Stimulated activated CD8-positive, alpha-beta memory T cell treated with anti-CD3 and anti-CD28 coated beads, Interleukin-2, amount 100 ng/mL, for 48 hours (primary cell): ENCODE measurements at places on chromosomes 1 and 21.

DNA sequence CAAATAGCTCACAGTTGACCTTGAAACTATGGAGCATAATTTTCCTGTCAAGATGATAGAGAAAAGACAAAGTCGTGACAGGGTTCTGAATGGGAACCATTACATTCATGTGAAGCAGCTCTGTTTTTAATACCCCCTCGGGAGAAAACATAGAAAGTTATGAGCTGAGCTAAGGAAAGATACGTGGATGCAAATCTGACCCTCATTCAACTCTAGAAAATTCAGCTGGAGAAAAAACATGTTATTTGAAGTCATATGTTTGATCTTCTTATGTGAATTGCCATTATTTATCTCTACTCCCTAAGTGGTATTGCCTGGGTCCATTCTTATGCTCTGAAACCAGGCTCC is 48.0 kb upstream of the LRRC52 start:
- DNase-seq: no peak

GRCh38 chr1:85453640-85454194 is 11.2 kb downstream of the DDAH1 start:
- DNase-seq: no peak

DNA sequence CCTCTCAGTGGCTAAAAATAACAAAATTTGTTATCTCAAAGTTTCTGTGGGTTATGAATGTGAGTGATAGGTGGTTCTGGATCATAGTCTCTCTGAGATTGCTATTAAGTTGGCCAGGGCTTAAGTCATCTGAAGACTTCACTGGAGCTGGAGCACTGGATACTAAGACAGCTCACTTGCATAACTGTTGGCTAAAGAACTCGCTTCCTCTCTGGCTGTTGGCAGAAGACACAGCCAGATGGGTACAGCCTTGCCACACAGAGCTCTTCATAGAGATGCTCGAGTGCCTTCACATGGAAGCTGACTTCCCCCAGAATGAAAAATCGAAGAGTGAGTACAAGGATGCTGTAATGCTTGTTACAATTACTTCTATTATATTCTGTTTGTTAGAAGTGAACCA is 333.8 kb downstream of the ZP4 start:
- no peak for DNase-seq

- DNase-seq: no peak
These were observed 538.6 kb upstream of the ADAMTS5 start for GRCh38 chr21:27505516-27505915.

GRCh38 chr1:19903621-19904020 is 19.8 kb downstream of the PLA2G2E start:
- DNase-seq: no peak

- DNase-seq: no peak
These were observed 112.0 kb downstream of the PDE4B start for GRCh38 chr1:65904681-65905083.

DNA sequence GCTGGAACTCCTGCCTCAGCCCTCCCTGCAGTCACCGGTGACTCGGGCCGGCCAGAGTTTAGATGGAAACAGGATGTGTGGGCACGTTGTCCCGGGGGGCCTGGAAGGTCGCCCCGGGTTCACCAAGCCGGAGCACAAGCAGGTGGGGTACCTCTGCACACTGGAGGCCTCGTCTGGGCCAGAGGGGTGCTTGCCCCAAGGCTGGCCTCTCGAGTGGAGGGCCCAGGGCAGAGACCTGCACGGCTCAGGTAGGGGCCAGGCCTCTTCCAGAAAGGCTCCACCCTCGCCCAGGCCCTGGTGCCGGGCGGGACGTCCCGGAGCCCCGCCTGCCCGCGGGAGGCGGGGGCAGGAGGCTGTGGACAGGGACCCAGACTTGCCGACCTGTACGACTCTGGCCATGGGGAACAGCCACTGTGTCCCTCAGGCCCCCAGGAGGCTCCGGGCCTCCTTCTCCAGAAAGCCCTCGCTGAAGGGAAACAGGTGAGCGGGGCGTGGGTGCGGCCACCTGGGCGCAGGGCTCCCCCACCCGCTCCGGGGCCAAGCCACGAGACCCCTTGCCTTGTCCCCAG is at the start of gene PLEKHN1:
PLEKHN1 (plus strand) TSS at position 348 of the 569 bp plus-strand sequence; CDS start at position 398, 50 bp downstream.
- peak; percentile 34 for DNase-seq

GRCh38 chr1:20480951-20481617 is 4.9 kb downstream of the CAMK2N1 start:
- DNase-seq: no peak

DNA sequence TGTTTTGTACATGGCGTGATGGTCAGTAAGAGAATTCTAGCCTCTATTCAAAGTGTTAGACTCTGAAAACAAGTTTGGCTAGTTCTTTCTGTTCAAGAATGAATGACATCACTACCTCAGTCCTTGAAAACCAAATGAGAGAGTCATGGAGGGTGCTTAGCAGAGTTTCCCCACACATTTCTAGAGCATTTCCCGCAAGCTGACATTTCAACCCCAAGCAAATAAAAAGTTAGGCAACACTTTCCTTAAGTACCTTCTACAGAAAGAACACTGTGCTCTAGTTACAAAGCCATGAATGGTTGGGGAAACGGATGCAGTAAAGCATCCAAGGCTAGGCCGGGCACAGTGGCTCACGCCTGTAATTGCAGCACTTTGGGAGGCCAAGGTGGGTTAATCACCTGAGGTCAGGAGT is 47.9 kb upstream of the SLC44A3 start:
- DNase-seq: no peak
